ENCODE measurements at places on chromosomes 4 and X.

DNA sequence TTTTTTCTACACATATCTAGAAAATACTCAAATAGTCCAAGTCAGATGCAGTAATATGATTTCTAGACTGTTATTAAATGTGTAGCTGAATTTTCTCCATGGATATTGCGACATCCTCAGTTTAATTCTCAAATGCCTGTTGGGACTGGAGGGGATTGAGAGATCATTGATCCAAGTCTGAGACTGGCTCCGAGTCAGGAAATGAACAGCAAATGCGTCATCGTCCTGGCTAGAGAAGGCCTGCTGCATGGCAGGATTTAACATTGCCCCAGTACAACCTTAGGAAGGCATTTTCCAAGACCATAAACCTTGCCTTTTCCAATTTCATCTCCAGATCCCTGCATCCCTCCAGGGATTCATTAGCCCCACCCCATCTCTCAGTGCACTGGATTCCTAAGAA lies 56.6 kb upstream of the SLC6A14 start:
- DNase-seq: no peak

DNA sequence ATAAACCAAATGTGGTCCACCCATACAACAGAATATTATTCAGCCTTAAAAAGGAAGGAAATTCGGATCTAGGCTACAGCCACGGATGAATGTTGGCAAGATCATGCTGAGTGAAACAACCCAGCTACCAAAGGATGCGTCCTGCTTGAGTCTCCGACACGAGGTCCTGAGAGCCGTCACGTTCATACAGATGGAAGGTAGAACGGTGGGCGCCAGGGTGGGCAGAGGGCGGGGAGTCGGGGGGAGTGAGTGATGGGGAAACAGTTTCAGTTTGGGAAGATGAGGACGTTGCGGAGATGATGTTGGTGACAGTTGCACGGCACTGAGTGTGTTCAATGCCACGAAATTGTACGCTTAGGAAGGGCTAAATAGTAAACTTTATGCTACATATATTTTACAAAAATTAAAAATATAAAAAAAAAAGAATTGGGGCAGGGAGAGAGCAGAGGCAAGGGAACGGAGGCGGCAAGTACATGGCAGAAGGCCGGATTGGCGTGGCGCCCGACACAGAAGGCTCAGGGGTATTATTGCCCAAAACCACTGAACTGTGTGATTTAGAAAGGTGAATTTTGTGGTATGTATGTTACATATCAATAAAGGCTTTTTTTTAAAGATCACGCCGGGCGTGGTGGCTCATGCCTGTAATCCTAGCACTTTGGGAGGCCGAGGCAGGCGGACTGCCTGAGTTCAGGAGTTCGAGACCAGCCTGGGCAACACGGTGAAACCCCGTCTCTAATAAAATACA lies 14.8 kb upstream of the MXD4 start:
- no peak for DNase-seq

GRCh38 chr4:87309625-87310024 lies 13.1 kb downstream of the HSD17B13 start:
- no peak for DNase-seq

DNA sequence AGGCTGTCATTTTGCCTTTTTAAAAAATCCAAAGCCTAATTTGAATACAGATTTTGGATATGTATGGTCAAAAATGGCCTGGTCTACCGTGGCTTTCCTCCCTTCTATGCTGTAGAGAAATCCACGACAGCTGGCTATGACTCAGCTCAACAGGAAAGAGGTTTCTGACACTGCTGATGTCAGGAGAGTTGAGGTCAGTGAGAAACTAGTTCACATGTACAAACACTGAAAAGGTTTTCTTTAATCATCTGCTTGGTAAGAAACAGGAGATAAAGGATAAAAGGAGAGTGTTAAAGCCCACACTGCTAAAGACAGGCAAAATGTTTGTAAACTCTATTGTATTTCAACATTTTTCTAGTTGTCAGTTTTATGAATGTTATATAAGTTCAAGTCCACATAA lies 113.9 kb downstream of the NYX start:
- DNase-seq: no peak

GRCh38 chrX:34632384-34632783 lies 24.7 kb downstream of the TMEM47 start:
- DNase-seq: no peak

DNA sequence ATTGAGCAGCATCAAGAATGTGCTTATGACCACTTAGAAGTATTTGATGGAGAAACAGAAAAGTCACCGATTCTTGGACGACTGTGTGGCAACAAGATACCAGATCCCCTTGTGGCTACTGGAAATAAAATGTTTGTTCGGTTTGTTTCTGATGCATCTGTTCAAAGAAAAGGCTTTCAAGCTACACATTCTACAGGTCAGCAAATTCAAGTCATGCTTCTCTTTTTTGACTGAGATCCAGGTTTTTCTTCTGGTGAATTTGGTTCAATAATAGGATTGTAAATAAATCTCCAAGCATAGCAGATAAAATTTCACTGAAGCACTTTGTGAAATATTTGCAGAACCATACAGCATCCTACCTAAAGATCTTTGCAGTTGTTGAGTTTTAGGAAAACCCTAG lies 218.1 kb downstream of the TLL1 start:
- DNase-seq: peak; percentile 44

DNA sequence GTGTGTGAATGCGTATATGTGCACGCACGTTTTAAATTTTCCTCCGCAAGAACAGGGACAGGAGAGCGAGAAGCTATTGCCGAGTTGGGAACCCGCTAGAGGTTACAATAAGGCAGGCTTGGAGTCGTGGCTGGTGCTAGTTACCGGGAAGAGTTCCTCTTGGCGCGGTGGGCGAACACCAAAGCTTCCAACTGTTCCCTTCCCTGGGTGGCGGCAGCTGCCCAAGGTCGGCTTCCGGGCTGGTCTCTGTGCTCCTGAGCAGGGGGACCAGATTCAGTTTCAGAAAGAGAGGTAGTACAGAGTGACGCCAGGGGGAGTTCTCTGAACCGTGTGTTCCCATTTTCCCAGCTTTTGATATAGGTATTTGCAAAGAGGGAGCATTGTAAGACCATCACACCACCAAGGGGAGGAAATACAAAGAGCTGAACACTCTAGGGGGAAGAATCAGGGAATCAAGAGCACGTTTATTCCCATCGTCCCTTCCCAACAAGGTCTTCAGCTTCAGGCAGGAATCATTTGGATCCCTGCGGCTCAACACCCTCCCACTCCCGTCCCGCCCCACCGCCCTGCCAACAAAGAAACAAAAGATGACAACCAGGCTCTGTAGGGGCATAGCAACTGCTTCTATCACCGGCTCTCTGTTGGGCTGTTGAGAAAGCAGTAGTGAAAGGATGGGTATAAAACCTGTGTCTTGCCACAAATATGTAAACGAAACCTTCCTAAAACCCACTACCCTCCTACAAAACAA lies 113.6 kb upstream of the TEX13C start:
- DNase-seq: peak; percentile 55

- no peak for DNase-seq
Observed at GRCh38 chr4:142741995-142742394, 104.1 kb downstream of the INPP4B start.

DNA sequence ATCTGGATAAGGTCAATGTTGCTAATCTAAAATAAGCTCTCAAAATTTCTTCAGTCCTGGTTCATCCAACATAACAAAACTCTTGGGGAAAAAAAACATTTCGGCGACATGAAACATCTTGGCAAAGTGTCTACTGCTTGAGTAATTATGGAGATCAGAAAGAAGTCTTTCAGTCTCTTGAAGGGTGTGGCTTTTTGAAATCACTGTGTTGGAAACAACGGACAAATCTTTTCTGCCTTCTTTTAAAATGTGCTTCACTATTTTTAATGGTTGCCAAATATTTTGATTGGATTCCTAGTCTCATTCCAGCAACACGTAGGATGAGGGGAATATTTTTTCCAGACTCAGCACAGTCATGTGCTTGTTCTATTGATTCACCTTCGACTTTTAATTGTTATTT lies 138.6 kb downstream of the KLHL8 start:
- DNase-seq: no peak

GRCh38 chr4:88533088-88533790 lies 9.7 kb upstream of the PYURF start:
- DNase-seq: no peak

GRCh38 chr4:2797545-2798305 lies 4.8 kb downstream of the SH3BP2 start:
- no peak for DNase-seq

GRCh38 chr4:56102601-56103000 lies 153.9 kb downstream of the CEP135 start:
- DNase-seq: no peak

- DNase-seq: no peak
Observed at GRCh38 chr4:138037696-138038095, 204.5 kb downstream of the SLC7A11 start.

DNA sequence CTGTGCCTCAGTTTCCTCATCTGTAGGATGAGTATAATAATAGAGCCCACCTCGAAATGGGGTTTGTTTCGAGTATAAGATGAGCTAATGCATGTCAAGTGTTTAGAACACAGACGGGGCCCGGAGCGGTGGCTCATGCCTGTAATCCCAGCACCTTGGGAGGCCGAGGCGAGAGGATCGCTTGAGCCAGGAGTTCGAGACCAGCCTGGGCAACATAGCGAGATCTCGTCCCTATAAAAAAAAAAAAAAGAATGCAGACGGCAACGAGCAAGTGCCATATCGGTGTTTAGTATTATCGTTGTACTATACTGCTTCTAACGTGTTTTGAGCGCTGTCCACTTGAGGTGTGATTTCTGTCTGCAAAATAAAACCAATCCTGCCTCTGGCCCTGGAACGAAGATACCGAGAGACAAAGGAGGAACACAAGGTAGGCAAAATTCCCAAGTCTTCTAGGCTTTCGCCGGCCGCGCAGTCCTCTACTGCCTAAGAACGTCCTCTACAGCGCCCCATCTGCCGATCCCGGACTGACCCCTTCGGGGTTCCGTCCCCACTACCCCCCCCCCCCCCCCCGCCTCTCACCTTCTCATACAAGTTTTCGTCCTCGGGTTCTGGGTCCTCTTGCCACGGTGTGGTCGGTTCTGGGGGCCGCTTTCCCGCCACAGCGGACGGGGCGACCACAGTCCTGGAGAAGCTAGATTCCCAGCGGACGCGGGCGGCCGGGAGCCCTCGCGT lies 442 bp downstream of the NDUFB11 start:
- no peak for DNase-seq

DNA sequence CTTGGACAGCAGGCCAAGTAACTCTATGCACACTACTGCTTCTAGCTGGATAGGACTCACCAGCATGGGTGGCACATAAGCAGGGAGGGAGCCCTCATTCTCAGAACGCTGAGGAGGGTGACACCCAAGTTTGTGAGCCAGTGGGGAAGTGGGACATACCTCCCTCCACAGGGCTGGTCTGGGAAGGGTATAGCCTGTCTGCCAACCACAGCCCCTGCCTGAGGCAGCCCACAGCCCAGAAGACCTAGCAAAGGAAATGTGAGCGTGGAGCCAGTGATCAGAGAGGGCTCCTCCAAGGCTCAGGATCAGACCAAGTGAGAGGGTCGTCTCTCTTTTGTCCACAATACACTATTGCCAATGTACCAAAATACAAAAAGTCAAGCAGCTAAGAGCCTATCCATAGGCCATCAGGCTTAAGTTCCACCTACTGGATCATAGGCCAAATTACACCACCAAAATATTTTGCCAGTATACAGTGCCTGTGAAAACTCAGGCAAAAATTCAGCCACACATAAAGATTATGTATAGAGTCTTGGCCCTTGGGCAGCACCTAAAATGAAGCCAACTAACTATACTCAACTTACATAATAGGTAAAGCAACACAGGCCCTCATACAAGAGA lies 1203.1 kb downstream of the PCDH18 start:
- DNase-seq: no peak

GRCh38 chr4:88526221-88526815 lies 2.7 kb upstream of the PYURF start:
- no peak for DNase-seq

DNA sequence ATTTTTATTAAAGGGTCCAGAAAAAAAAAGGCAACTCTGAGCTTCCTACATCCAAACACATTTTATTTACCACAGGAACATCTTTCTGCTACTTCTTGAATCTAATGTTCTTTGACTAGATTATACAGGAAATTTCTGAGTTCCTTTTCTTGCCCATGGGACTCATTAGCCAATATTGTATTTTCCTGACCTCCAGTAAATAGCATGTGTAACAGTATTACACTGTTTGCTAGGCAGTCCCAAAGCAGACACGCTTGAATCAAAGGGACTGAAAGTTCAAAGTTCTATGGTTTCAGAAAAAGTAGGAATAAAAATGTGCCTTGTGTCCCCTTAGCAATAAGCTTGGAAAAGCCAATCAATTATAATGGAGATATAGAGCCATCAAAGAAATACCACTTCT lies 57.4 kb downstream of the MOSPD2 start:
- DNase-seq: no peak

GRCh38 chr4:115923152-115923551 lies 809.7 kb upstream of the NDST4 start:
- DNase-seq: no peak
